MCF 10A (cell line): ENCODE measurements at places on chromosomes 2 and 18. TPM values are rescaled to one million over a fixed set of nuclear protein-coding genes. Genes with fewer than 3 reads are reported as not detected.

- H3K36me3 ChIP-seq: peaks cover 6% of the 10 kb centered on the region
- no peak overlapping the region for H3K27ac ChIP-seq
- no peaks in the 10 kb centered on the region for H3K27me3 ChIP-seq
- no peak for DNase-seq
Measured at GRCh38 chr2:239389414-239390329, 11.1 kb downstream of the HDAC4 start.

- H3K27me3 ChIP-seq: no peaks in the 10 kb centered on the region
- no peak for DNase-seq
- H3K4me3 ChIP-seq: no peak overlapping the region
- H3K36me3 ChIP-seq: no peaks in the 10 kb centered on the region
Measured at GRCh38 chr18:55318951-55319441, 269.0 kb downstream of the TCF4 start.

- H3K4me1 ChIP-seq: no peaks in the 10 kb centered on the region
- peaks cover 37% of the 10 kb centered on the region for H3K36me3 ChIP-seq
- no peaks in the 10 kb centered on the region for H3K27me3 ChIP-seq
- no peak overlapping the region for H3K4me3 ChIP-seq
Measured at GRCh38 chr2:70448041-70448440, 105.6 kb downstream of the TGFA start.

DNA sequence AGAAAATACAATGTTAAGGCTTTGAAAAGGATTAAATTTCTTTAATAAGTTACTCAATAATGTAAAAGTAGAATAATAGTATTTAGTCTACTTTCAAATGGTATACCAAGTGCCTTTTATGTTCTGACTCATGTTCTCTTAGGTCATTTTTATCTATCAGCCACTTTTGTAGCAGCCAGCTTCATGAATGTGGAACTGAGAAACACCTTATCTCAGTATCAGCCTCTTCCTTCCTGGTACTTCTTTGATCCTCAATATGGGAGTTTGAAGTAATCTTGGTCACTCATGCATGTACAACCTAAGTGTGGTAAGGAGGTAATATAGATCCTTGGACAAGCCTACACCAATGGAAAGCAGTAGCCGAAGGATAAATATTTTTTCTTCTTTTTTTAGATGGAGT lies 180.4 kb upstream of the NRXN1 start:
- H3K27ac ChIP-seq: no peak overlapping the region
- no peaks in the 10 kb centered on the region for H3K4me1 ChIP-seq
- H3K4me3 ChIP-seq: no peak overlapping the region
- DNase-seq: no peak
- H3K27me3 ChIP-seq: no peaks in the 10 kb centered on the region
- H3K36me3 ChIP-seq: no peaks in the 10 kb centered on the region

DNA sequence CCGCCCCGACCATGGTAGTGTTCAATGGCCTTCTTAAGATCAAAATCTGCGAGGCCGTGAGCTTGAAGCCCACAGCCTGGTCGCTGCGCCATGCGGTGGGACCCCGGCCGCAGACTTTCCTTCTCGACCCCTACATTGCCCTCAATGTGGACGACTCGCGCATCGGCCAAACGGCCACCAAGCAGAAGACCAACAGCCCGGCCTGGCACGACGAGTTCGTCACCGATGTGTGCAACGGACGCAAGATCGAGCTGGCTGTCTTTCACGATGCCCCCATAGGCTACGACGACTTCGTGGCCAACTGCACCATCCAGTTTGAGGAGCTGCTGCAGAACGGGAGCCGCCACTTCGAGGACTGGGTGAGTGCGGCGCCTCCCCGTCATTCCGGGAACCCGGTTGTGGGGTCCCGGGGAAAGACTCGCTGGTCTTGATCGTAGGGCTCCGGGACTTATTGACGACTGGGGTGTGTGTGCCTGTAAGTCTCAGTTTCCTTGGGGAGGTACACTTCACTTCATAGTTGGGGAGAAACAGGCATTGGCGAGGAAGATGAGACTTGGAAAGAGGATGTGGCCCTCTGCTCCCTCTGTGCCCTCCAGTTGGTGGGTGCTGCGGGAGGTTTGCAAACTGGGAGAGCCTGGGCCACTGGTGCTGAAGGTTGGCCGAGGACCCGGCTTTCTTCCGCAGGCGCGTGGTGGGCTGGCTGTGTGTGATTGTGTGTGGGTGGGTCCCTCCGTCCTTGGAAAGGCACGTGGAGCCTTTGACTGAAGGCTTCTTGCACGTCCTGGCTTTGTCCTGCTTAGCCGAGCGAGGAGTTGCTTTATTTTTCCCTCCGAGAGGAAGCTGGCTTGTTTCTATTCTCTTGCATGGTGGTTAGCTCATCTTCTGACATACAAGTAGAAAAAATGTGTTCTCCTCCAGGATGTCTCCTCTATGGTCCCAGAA lies 886 bp downstream of the PRKCE start:
- H3K36me3 ChIP-seq: no peaks in the 10 kb centered on the region
- peak; percentile 28 for DNase-seq
- H3K27me3 ChIP-seq: no peaks in the 10 kb centered on the region
- peak overlapping the region; percentile 22 for H3K27ac ChIP-seq
- peak overlapping the region; percentile 79 for H3K4me3 ChIP-seq

The ELOA2 gene
- total RNA-seq: not detected in 2 replicates

The MEP1B gene
- total RNA-seq: not detected in 2 replicates

DNA sequence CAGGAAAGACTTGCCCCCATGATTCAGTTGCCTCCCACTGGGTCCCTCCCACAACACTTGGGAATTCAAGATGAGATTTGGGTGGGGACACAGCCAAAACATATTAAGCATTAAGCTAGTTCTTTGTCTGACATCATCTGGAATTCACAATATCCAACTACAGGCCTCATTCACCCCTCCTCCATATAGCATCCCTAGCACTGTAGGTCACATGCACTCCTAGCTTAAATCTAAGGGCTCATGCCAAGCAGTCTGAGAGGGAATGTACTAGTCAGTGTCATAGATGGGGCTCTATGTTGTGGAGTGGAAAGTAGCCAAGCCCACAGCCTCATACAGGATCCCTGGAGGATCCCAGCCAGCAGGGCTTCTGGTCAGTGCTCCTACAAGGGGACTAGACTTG lies 92.1 kb downstream of the IRS1 start:
- DNase-seq: no peak
- no peaks in the 10 kb centered on the region for H3K27me3 ChIP-seq
- no peak overlapping the region for H3K27ac ChIP-seq
- no peak overlapping the region for H3K4me3 ChIP-seq
- H3K36me3 ChIP-seq: no peaks in the 10 kb centered on the region

The EML4 gene
- total RNA-seq: 31.2 and 34.5 TPM in 2 replicates

GRCh38 chr2:125581557-125581956 lies 1074.4 kb upstream of the GYPC start:
- no peaks in the 10 kb centered on the region for H3K4me1 ChIP-seq
- no peaks in the 10 kb centered on the region for H3K36me3 ChIP-seq
- H3K27ac ChIP-seq: no peak overlapping the region
- H3K4me3 ChIP-seq: no peak overlapping the region

- H3K4me1 ChIP-seq: peaks cover 18% of the 10 kb centered on the region
- H3K27ac ChIP-seq: no peak overlapping the region
- no peaks in the 10 kb centered on the region for H3K27me3 ChIP-seq
- no peak overlapping the region for H3K4me3 ChIP-seq
- DNase-seq: no peak
Measured at GRCh38 chr2:216710551-216711301, 15.4 kb upstream of the IGFBP5 start.

- peaks cover 7% of the 10 kb centered on the region for H3K4me1 ChIP-seq
- H3K27me3 ChIP-seq: no peaks in the 10 kb centered on the region
- no peak overlapping the region for H3K27ac ChIP-seq
- peaks cover 91% of the 10 kb centered on the region for H3K36me3 ChIP-seq
Measured at GRCh38 chr2:222561817-222562645, 93.9 kb downstream of the FARSB start.

The CHRND gene
- total RNA-seq: not detected in 2 replicates

- no peak overlapping the region for H3K27ac ChIP-seq
- peaks cover 27% of the 10 kb centered on the region for H3K4me1 ChIP-seq
- H3K27me3 ChIP-seq: no peaks in the 10 kb centered on the region
- no peaks in the 10 kb centered on the region for H3K36me3 ChIP-seq
- H3K4me3 ChIP-seq: no peak overlapping the region
- no peak for DNase-seq
Measured at GRCh38 chr18:23137788-23138216, 2.5 kb downstream of the CABLES1 start.

GRCh38 chr2:219695145-219695709 lies 67.8 kb downstream of the SLC4A3 start:
- DNase-seq: no peak
- no peak overlapping the region for H3K27ac ChIP-seq
- H3K4me3 ChIP-seq: no peak overlapping the region
- H3K36me3 ChIP-seq: no peaks in the 10 kb centered on the region
- H3K4me1 ChIP-seq: peaks cover 7% of the 10 kb centered on the region
- H3K27me3 ChIP-seq: no peaks in the 10 kb centered on the region

The IHH gene
- total RNA-seq: not detected in 2 replicates

The ITGAV gene
- 56.1 TPM in 2 replicates for total RNA-seq

The ADAM23 gene
- 0.12 TPM in 1 of 2 replicates, not detected in the other for total RNA-seq

The ILKAP gene
- 57.2 and 59.6 TPM in 2 replicates for total RNA-seq

GRCh38 chr2:26847655-26848335 lies at the start of gene DPYSL5:
Gene DPYSL5, plus strand, starts transcription at chr2:26848132. Its CDS starts 50,368 bp downstream, at chr2:26898500.
- H3K27me3 ChIP-seq: peaks cover 49% of the 10 kb centered on the region
- H3K36me3 ChIP-seq: no peaks in the 10 kb centered on the region
- DNase-seq: no peak
- H3K4me3 ChIP-seq: no peak within 1 kb of the TSS
- no peak within 1 kb of the TSS for H3K27ac ChIP-seq

The ANKMY1 gene
- 19.5 and 22.2 TPM in 2 replicates for total RNA-seq

DNA sequence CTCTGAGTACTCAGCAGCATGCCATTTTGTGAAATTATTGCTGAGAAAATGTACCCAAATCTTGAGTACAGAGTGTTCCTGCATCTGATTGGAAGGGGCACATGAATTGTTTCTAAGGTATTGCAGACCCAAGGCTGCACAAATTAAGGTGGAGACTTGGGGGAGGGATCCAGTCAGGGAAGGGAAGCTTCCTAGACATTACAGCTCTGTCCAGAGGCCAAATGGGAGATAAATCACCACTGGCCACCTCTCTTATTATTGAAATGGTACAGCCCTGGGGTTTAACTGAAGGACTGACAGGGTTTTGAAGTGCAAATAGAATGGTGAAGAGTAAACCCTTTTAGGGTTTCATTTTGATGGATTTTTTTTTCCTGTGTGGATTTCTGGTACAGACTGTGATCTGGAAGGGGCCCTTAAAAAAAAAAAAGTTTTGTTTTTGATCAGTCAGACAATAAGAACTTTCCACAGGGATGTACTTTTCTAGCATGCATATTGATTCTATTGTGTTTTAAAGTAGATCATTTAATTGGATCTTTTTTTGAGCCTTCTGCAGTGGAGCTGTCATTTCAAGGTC lies 119.4 kb downstream of the GREB1L start:
- DNase-seq: peak; percentile 54
- peaks cover 15% of the 10 kb centered on the region for H3K4me1 ChIP-seq
- H3K27me3 ChIP-seq: no peaks in the 10 kb centered on the region
- no peaks in the 10 kb centered on the region for H3K36me3 ChIP-seq
- peak overlapping the region; percentile 57 for H3K4me3 ChIP-seq

- H3K27ac ChIP-seq: no peak overlapping the region
- H3K27me3 ChIP-seq: peaks cover 39% of the 10 kb centered on the region
- no peak for DNase-seq
- H3K36me3 ChIP-seq: no peaks in the 10 kb centered on the region
- no peaks in the 10 kb centered on the region for H3K4me1 ChIP-seq
- H3K4me3 ChIP-seq: no peak overlapping the region
Measured at GRCh38 chr2:154400563-154401290, 297.8 kb upstream of the KCNJ3 start.

DNA sequence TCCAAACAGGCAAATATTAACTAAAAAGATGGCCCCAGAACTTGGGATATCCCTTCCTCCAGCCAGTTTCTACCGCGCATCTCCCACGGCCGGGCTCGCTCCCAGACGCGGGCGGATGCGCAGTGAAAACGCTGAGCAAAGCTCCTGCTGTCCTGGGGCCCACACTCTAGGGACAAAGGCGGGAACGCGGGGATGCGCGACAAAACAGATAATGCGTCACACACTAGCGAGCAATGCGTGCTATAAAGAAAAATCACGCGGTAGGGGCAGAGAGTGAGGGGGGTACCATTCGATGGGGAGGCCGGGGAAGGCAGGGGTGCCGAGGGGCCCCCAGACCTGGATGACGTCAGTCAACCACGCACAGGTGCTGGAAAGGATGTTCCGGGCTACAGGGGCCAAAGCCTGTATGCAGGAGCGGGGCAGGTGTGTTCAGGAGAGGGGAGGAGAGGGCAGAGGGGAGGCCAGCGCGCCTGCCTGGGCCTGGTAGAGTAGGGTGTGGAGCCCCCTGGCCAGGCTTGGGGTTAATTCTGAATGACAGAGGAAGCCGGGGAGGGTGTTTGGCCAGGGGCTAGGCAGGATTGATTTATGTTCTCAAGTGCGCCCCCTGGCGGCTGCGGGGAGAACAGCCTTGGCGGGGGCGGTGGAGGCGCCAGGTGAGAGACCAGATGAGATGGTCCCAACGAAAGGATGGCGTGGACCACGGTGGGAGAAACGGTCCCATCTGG lies 14.9 kb upstream of the ITM2C start:
- peaks cover 5% of the 10 kb centered on the region for H3K36me3 ChIP-seq
- no peak overlapping the region for H3K27ac ChIP-seq
- no peak overlapping the region for H3K4me3 ChIP-seq
